Mesothelial cell of epicardium (in vitro differentiated cells): ENCODE measurements at places on chromosomes 2 and 18.

DNA sequence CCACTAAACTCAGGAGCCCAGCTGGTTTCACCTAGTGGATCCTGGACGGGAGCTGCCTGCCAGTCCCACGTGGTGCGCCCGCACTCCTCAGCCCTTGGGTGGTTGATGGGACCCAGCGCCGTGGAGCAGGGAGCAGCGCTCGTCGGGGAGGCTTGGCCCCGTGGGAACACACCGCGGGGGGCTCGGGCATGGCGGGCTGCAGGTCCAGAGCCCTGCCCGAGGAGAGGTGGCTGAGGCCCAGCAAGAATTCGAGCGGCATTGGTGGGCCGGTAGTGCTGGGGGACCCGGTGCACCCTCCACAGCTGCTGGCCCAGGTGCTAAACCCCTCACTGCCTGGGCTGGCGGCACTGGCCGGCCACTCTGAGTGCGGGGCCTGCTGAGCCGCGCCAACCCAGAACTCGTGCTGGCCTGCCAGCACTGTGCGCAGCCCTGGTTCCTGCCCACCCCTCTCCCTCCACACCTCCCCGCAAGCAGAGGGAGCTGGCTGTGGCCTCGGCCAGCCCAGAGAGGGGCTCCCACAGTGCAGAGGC lies 137.3 kb downstream of the TRIB2 start:
- no peak for DNase-seq

GRCh38 chr2:223865124-223865523 lies 27.7 kb upstream of the AP1S3 start:
- no peak for DNase-seq

GRCh38 chr2:229485857-229486256 lies 214.8 kb upstream of the PID1 start:
- DNase-seq = no peak

- no peak for DNase-seq
These were observed 27.2 kb upstream of the PTPN2 start for GRCh38 chr18:12911025-12911928.

DNA sequence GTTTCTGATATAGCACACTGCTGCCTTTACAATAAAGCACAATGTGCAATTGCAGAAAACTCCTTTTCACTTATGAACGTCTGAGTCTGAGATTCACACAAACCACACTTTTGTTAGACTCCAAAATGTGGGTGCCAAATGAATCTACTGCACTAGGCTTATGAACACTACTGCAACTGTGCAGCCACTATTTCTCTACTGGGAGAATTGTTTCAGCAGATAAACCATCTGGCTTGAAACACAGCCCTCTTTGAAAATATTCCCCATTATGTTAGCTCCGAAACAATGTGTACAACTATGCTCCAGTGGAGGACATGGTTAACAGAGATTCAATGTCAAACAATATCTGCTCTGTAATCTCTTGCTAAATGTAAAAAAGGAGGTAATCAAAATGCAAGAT lies 188.7 kb upstream of the ZEB2 start:
- DNase-seq = no peak

- DNase-seq = peak; percentile 70
These were observed at the start of gene LDLRAD4 for GRCh38 chr18:13218368-13218991. Gene LDLRAD4, plus strand, starts transcription at chr18:13218760.

- no peak for DNase-seq
These were observed 87.6 kb downstream of the MGAT5 start for GRCh38 chr2:134341476-134341875.

DNA sequence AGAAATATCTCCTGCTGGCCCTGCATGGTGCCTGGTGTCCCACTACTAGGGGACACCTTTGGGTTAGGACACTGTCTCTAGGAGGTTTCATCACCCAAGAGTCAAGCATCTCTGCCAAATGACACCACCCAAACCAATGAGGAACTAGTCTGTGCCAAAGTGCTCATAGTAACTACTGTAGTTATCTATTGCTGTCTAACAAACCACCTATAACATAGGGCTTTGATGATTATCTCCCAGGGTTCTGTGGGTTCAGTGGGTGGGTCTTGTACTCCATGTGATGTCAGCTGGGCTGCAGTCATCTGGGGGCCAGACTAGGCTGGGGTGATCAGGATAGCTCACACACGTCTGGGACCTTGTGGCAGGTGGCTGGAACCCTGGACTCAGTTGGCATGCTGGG lies 59.8 kb downstream of the EPAS1 start:
- DNase-seq = no peak

DNA sequence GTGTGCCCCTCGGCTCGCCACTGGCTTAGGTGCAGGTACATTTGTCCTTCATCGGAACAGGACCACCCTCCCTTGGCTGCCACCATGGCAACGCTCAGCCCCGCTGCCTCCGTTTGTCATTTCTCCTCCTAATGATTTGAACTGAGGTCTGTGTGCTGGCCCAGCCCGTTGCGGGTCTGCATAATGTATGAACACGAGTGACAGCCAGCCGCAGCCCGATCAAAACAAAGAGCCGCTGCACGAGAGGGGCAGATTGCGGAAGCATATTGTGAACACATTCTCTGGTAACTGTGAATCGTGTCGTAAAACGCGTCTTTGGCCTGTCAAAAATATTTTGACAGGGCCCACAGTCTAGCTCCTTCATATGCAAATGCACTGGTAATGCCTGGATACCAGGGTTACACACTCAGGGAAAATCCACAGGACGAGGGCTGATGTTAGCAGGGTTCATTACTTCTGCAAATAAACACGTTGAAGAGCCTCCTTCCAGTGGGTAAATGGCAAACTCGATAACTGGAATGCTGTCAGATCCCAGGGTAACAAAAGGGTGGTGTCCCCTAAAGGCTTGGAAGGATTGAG lies 137.0 kb downstream of the AGAP1 start:
- DNase-seq = no peak

- DNase-seq = no peak
These were observed 140.1 kb downstream of the HDAC4 start for GRCh38 chr2:239260546-239261327.

- no peak for DNase-seq
These were observed 42.7 kb downstream of the VSNL1 start for GRCh38 chr2:17583166-17583565.

DNA sequence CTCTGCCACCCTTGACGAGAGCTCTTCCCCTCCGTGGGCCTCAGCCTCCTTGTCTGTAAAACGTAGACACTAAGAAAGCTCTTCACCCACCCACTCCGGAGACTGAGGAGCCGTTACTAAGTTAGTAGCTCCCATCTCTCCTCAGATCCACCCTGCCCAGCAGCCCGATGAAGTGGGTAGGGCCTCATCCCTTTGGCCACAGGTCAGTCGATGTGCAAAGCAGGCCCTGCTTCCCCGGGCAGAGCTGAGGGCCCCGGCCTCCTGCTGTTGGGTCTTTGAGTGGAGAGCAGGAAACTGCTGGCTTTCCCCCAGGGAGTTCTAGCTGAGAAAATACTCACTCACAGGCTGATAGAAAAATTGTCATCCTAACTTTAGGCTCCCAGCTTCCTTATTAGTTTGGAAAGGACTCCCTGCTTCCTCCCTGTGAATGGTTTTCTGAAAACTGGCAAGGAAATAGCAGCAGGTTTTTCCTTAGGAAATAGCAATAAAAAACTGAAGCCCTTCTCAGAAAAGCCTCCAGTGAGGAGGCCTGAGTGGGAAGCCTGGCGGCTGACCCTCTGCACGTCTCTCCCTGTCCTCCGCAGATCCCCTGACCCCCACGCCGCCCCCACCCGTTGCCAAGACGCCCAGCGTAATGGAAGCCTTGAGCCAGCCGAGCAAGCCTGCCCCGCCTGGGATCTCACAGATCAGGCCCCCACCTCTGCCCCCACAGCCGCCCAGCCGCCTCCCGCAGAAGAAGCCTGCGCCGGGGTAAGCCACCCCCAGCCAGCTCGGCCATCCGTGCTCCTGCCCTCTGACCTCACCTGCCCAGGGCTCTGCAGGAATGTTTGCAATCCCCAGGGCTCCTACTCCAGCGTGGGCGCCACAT lies 30.2 kb downstream of the ITGB1BP1 start:
- no peak for DNase-seq

GRCh38 chr2:190123956-190124355 lies 61.4 kb upstream of the MSTN start:
- no peak for DNase-seq

GRCh38 chr2:44805401-44806235 lies 135.9 kb upstream of the SIX3 start:
- no peak for DNase-seq

DNA sequence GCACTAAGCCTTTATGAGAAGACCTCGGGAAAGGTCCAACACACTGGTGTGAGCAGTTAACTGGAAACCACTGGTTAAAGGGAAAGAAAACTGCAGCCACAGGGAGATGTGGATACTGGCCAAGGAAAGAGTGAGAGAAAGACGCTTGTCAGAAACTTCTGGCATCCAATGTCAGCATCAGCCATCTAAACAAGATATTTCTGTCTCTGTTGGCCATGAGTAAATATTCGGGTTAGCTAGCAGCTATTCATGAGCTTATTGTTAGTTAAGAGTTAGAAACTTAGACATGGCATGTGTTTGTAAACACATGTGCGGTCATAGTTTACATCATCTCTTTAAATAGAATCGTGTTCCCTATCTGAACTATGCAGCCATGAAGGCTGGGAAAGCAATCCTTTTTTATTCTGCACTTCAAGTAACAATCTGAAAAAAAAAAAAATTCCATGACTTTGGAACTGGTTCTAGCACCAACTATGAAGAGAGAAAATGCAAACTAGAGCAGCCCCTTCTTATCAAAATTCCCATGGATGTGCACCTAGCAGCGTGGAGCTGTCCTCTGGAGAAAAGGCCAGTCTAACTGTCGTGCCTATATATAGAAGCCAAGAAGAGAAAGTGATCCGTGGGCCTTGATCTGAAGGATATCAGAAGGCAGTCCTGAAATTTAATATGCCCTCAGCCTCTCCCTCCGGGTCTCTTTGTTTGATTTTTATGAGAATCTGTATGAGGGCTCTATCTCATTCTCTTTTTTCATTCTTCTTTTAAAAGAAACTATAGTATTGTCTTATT lies 84.0 kb upstream of the RFX8 start:
- no peak for DNase-seq

- DNase-seq = no peak
These were observed 105.1 kb downstream of the BCL2L11 start for GRCh38 chr2:111225856-111226255.

GRCh38 chr2:28364610-28365009 lies 28.0 kb upstream of the FOSL2 start:
- DNase-seq = no peak

DNA sequence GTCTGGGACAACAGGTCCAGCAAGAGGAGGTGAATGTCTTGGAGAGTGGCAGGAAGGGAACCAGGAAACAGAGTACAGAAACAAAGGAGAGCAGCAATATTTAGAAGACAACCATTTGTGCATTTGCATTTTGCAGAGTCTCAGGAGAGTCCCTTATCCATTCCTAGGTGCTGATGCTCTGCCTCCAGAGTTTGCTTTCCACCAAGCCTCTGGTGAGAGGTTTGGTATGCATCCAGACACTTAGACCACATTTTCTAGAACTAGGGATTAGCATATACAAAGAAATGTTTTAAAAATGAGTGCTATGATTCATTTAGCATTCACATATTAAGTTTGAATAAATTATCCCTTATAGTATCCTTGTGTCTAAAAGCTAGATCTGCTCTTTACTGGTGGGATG lies 18.5 kb upstream of the LRATD1 start:
- no peak for DNase-seq

- no peak for DNase-seq
These were observed 76.3 kb upstream of the SEC11C start for GRCh38 chr18:59063300-59063906.

DNA sequence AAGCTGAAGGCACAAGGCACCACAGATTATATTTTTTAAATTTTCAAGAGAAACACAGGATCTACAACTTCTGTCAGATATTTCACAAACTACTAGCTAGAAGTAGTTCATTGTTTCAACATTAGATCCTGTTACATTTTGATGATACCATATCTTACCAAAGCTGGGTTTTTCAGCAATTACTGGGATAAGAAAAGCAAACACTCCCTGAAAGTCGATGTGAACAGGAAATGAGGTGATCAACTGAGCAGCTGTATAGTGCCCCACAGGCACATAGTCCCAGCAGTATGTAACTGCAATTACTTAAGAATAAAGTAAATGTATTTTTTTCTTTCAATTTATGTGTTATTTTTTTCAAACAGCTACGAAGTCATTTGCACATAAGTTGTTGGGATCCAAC lies 103.5 kb downstream of the DNER start:
- no peak for DNase-seq

GRCh38 chr18:60259052-60259681 lies 113.4 kb downstream of the MC4R start:
- DNase-seq = no peak

DNA sequence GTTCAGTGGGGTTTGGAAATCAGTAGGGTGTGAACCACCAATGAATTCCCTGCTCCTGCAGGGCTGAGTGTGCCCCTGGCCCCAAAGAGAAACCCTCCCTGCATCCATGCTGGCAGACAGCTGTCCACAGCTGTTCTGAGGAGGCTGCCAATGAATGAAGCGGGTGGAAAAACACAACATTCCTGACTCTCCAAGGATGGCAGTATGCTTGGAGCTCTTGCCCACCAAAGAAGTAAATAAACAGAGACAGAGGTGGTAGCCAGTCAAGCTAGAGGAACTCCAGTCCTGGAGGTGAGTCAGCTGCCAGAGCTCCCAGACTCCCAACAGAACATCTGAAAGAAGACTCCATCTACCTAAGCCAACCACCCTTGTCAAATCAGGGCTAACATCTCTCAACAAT lies 6.2 kb downstream of the ZBTB7C start:
- no peak for DNase-seq

DNA sequence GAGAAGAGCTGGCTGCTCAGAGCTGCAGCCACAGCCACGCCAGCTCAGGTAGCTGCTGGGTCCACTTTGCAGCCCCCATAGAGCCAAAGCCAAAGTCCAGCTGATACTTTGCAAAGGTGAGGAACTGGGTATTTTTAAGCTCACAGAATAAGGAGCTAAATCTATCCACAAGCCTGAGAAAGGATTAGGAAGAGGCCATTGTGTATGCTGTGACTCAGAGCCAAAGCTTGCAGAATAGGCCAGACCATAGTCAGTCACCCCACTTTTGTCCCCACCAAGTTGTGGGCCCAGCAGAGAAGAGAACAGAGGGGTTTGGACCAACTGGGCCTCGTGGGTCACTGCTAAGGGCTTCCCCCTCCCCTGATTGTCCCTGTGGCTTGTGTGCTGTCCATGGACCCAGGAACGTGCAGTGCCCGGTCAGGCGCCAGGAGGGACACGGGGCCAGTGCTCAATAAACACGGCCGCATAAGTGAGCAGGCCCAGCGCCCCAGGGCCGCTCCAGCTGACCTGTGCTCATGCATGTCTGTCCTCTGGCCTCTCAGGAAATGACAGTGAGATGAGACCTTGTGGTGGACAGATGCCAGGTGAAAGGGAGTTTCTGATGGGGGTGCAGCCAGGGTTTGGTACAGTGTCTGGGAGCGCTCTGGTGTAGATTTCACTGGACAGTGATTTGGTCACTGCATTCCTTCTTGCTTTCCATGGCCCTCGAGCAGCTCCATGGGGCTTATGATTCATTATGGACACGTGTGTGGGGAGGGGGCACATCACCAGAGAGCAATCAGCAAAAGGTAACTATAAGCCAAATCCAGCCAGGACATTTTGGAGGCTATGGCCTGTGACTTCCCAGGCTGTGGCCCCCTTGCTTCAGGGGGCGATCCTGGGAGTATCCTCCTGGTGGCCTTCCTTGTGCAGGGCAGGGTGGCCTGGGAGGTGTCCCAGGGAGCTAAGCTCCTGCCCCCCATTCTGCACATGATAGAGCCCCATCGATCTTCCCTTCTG lies 31.3 kb downstream of the MAL start:
- no peak for DNase-seq
